ENCODE measurements at places on chromosomes 7 and 10.

- no peak for DNase-seq
These were observed 47.8 kb downstream of the BRI3 start for GRCh38 chr7:98329100-98329790.

- DNase-seq, result no peak
These were observed 655.0 kb upstream of the ADARB2 start for GRCh38 chr10:2392145-2392812.

GRCh38 chr7:154783281-154783909 is 219.5 kb downstream of the PAXIP1 start:
- no peak for DNase-seq

DNA sequence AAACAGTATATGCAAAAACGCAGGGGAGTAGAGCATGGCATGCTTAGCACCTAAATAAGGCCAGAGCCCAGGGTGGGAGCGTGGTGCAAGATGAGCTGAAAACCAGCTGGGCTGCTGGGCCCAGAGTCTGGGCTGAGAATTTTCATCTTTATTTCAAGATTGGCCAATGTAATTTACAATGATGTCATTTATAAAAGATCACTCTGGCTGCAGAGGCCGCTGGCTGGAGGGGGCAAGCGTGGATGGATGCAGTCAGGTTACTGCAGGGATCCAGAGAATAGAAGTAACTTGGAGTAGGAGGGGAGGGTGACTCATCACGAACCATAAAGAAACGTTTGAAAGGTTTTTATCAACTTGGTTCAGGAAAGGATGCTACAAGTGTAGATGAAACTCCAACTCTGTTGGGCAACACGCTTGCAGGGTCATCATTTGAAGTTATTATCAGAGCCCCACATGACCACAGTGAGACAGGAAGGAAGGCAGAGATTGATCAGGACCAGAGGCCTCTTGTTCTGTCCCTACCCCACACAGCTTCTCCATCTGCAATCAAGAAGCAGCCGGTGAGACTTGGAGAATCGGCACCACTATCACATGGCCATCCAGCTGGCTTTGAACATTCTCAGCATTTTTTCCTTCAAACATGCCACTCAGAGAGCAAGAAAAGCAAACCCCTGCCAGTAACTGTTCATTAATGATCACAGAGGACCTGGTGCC is 49.2 kb downstream of the ODAD2 start:
- DNase-seq, result no peak

DNA sequence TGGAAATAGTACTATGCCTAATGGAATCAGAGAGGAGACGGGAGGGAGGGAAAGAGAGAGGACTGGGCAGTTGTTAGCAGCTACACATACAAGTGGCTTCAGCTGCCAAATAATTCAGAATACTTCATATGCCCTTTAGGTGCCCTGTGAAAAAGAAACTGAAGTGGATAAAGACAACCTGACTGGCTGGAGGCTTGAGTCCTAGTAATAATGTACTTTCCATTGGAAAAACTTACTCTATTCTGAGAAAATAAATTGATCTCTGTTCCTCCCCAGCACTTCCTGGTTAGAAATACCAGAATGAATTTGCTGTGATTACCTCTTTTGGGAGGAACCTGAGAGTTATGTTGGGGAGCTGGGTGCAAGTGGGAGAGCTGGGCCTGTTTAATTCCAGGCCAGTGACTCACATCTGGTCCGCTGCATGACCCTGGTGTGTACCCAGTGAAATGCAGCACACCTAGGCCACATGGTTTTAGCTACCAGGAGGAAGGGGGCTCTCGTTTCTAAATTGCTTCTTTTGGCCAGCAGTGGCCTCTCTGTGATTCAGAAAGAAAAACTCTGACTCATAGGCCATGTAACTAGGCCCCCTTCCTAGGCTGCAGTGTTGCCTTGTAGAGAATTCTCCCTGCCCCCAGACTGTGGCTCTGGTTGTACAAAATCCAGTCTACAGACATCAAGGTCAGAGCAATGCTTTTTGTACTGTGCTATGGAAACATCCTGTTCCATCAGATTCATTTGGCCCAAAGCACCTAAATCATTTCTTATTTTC is 6.5 kb downstream of the AGFG2 start:
- peak; percentile 18 for DNase-seq

GRCh38 chr10:103643381-103643780 is 149.9 kb downstream of the NEURL1 start:
- DNase-seq, result no peak

DNA sequence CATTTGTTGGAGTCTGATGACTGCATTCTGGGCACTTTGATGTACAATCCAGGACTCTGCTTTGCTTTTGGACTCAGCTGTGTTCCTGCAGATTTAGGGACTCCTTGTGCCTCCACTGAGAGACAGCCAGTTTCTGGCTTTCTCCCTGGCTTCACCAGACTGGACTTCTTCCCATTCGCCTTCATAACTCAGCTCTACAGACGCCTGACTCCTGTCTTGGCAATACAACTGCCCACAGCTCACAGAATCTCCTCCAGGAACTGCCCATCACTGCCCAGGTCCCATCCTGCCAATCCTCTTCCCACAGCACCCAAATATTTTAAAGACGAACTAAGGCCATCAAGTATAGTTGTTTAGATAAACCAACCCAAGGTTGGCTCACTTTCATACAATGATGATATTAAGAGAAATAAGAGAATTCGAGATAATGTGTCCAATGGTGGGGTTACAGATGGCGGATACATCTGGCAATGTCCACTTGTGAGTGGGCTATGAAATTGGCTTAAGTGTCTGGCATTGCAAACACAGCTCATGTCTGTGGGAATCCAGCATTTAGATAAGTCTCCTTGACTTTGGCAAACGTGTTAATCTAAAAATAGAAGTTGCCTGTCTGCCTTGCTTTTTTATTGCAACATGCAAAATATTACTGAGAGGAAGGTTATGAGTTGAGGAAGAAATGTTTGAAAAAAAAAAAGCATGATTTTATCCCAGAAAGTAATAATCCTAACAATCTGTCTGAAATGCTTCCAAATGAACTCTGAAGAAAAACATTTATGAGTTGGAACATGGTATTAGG is 95.1 kb downstream of the ITGA8 start:
- DNase-seq, result no peak

GRCh38 chr7:117837841-117838240 is 35.4 kb downstream of the CTTNBP2 start:
- DNase-seq, result no peak

DNA sequence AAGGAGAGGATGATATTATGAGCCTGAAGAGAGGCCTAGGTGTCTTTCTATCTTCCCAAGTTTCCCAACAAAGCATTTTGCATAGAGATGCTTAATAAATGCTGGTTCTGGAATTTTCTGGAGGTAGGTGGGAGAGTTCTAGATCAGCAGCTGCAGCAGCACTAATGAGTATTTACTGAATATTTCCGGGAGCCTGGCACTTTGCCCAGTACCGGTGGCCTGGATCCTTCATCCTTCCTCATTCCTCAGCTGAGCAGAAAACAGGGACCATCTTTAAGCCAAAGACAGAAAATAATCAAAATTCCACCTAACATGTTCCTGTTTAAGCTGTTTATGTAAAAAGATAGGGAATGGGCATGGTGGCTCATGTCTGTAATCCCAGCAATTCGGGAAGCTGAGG is 813.2 kb upstream of the AUTS2 start:
- DNase-seq, result no peak

- DNase-seq, result no peak
These were observed 59.2 kb downstream of the TBC1D12 start for GRCh38 chr10:94461503-94461902.

GRCh38 chr7:92698237-92698841 is 108.1 kb upstream of the FAM133B start:
- DNase-seq, result no peak

GRCh38 chr7:36986511-36986933 is 262.2 kb upstream of the AOAH start:
- DNase-seq, result no peak

- no peak for DNase-seq
These were observed 131.6 kb downstream of the HGF start for GRCh38 chr7:81638198-81638597.

DNA sequence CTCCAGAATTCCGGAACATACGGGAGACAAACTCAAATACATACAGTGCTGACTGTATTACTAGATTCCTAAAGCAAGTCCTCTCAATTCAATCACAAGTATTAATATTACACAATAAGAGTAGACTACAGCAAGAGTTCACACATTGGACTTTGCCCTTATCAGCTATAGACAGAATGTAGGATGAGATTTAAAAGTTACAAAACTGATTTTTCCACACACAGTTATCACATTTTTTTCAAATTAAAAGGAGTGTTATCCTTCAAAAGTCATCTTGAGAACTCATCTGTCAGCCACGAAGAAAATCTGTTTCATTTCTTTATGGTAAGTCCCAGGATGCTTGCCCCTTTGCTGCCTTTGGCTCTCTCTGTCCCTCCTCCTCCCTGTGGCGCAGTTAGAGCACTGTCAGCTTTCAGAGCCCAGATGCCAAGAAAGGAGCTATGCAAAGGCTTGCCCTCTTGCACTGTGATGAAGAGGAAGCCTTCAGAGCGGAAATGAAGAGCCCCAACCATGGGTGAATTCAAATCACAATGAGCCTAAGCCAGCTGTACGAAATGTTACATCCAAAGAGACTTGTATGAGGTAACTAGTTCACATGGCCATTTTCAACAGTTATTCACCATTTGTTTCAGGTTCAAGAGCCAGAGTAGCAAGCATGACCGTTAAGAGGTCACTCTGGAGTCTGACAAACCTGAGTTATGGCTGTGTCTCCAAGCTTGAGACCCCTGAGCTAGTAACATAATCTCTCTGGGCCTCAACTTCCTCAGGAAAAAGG is 10.7 kb downstream of the NCOA4 start:
- DNase-seq, result no peak

- no peak for DNase-seq
These were observed 10.2 kb downstream of the MAD1L1 start for GRCh38 chr7:2222516-2222915.
